ENCODE measurements at places on chromosomes 5 and 9.

DNA sequence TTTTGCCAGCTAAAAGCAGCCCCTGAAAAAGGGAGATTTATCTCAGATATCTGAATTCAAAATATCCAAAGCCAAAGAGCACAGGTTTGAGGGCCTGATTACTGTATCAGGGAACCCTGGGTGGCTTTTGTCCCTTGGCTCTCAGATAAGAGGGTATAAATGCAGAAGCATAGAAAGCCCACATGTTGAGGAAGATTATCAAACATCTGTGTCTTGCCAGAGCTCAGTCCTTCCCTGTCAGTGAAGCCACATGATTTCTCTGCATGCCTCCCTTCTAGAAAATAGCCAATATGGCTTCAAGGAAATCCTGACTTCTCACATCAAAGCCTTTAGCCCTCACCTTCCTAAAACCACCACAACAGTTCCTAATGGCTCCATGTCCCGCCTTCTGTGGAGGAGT, 408.0 kb upstream of the DMAC1 start:
- DNase-seq = no peak

DNA sequence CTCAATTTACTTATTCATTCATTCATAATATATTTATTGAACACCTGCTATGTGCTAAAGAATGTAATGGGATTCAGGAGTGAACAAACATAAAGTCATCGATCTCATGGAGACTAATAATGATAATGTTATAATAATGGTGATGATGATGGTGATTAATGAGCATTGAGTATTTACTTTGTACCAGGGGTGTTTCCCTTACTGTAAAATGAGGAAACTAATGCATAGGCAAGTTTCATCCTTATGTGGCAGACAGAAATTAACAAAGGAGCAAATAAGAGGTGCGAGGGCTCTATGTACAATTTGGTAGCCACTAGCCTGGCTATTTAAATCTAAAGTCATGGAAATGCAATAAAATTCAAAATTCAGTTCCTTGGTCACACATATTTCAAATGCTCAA, 11.1 kb upstream of the LCP2 start:
- DNase-seq = no peak

DNA sequence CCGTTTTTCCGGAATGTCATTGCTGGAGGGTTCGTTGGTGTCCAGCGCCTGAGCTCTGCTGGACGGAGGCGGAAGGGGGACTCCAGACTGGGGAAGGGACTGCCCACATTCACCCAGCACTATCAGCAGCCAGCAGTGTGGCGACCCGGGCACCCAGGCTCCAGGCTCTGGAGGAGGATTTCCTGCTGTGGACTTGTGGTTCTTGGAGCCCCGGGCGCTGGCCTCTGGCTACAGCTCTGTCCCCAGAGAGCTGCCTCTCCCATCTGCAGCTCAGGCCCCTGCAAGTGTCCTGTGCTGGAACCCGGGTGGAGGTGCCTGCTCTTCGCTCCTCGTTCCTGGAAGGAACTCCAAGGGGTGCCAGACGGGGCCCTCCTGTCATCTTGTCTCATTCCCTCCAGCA, 152.6 kb downstream of the RGS3 start:
- DNase-seq = no peak

- DNase-seq = no peak
Measured at GRCh38 chr9:19461135-19461534, 52.3 kb downstream of the ACER2 start.

GRCh38 chr5:10707198-10708142, 53.6 kb downstream of the DAP start:
- DNase-seq = no peak

- DNase-seq = no peak
Measured at GRCh38 chr5:135739383-135739981, 95.0 kb upstream of the SLC25A48 start.

DNA sequence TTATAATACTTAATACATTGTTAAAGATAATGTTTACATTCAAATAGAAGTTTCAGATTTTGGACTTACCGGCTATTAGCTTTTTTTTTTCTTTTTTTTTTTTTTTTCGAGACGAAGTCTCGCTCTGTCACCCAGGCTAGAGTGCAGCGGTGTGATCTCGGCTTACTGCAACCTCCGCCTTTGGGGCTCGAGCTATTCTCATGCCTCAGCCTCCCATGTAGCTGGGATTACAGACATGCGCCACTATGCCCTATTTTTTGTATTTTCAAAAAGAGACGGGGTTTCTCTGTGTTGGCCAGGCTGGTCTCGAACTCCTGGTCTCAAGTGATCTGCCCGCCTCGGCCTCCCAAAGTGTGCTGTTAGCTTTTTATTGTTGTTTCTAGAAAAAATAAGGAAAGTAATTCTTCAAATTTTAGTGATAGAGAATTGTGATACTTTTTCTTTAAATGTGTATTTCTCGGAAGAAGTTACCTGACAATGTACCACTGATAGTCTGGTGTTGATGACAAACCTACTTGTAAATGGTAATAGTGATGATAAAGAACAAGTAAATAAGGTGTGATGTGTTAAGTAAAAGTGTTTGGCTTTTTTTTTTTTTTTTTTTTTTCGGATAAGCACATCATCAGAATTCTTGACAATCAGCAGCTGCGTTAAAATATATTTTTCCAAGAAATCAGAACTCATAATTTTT, 2.7 kb downstream of the CDC42SE2 start:
- DNase-seq = no peak

DNA sequence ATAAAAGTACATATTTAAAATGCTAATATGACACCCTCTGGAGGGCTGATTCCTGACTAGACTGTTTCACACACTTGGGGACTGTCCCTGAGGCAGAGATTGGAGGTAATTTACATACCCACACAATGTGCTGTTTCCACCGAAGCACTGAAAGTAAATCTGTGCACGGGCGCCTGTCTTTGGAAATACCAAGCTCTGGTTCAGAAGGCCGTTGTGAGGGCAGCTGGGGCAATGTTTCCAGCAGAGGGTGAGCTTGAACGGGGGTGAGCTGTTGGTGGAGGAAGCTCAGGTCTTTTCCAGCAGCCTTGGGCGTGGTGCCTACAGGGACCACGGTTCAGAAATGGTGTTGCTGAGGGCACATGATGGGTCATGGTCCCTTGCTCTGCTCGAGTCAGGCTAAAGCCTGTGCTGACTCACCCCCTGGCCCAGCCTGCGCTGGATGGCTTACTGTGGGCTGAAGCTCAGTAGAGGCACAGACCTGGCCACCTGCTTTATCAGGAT, 25.8 kb upstream of the HMCN2 start:
- DNase-seq = peak; percentile 48

GRCh38 chr5:178940569-178941360, at the start of gene ZNF454:
Gene ZNF454 (plus strand): TSS chr5:178941198. CDS start chr5:178942792, 1,594 bp downstream.
- peak; percentile 97 for DNase-seq

DNA sequence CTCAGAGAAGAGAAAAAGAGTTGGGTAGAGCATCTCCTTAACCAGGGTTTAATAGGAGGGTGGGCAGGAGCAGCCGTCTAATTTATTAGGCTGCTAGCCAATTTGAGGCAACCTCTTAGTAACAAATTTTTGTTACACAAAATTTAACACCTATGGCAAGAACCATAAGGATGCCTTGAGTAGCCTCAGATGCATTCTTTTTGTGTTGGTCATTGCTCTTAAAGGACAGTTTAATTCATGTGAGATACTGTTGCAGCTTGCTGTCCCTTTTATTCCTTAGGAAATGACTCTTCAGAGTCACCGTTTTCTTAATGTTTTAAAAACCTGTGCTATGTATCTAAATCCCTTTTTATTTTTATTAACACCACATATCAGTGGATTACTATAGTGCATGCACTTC, 255.1 kb downstream of the MAST4 start:
- DNase-seq = no peak

GRCh38 chr5:30398423-30398822, 795.1 kb upstream of the CDH6 start:
- no peak for DNase-seq

DNA sequence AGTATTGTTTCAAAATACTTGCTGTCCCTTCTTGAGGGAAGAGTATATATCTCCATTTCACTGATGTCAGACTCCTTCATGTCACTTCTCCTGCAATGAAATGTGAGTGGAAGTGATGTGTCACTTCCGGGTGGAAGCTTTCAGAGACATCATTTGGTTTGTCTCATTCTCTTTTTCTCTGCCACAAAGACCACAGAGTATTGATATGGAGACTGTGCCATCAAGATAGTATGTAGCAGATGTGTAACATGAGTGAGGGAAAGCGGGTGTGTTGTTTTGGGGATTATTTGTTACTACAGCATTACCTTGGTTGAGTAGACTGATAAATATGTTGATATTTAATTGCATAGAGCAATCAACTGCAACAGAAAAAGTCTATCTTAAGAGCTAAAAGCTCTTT, 169.8 kb downstream of the FBXL7 start:
- no peak for DNase-seq

- no peak for DNase-seq
Measured at GRCh38 chr9:130699047-130699446, 5.5 kb downstream of the EXOSC2 start.

DNA sequence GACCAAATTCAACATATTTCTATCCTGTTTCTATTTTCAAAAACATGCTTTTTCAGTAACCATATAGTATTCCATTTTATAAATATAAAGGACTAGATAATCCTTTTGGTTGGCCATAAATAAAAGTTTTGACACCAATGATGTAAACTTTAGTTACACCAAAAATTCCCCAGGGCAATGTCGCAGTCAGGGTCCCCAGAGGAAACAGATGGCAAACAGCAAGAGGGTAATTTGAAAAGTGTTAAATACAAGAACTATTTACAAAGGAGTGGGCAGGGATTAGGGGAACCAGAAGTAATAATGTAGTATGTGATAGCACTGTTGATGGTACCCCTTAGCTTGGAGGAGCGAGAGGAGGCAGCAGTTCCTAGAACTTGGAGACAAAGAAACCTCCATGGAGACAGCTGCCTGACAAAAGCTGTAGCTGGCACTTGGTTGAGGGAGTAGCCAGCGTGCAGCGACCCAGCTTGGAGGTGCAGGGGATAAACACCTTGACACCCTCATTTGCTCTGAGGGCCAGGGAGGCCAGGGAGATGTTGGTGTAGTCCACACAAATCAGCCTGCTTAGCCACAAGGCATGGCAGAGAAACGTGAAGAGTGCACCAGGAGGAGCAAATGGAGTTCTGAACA, 18.3 kb upstream of the MSANTD3 start:
- DNase-seq = no peak

- no peak for DNase-seq
Measured at GRCh38 chr5:122951658-122952057, 84.9 kb downstream of the PPIC start.

- DNase-seq = no peak
Measured at GRCh38 chr5:141973871-141974595, 5.1 kb downstream of the RNF14 start.

DNA sequence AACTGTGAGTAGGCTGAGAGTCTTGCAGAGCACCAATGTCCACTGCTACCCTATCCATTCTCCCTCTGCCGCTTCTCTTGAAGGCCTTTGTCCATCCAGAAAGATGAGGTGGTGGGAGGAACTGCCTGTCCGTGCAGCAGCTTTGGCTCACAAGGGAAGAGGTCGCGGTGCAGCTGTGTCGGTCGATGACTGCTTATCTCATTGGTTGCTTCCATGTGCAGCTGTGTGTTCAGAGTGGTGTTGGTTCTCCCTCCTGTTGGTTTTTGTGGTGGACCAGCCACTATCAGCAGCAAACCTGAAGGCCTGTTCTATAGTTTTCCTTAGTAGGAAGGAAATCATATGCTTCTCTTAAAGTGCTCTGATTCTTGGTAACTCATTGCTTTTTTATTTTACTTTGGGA, 40.7 kb downstream of the SPTAN1 start:
- no peak for DNase-seq

DNA sequence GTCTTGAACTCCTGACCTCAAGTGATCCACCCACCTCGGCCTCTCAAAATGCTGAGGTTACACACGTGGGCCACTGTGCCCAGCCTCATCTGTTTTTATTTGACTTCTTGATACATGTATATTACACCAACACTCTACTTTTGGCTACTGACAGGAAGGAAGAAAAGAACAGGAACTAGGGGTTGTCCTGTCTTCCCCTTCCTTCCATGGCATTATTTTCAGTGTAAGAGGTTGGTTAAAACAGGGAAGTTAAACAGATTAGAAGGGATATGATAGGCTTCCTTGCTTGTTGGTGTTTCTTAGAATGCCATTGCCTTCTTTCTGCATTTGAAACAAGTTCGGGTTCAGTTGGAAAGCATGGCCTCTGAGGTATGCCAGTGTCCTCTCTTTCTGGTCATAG, 312.8 kb downstream of the NDUFS4 start:
- DNase-seq = no peak

- DNase-seq = no peak
Measured at GRCh38 chr5:127643607-127644006, 5.3 kb upstream of the CTXN3 start.

- no peak for DNase-seq
Measured at GRCh38 chr5:33800241-33800950, 91.4 kb downstream of the ADAMTS12 start.

DNA sequence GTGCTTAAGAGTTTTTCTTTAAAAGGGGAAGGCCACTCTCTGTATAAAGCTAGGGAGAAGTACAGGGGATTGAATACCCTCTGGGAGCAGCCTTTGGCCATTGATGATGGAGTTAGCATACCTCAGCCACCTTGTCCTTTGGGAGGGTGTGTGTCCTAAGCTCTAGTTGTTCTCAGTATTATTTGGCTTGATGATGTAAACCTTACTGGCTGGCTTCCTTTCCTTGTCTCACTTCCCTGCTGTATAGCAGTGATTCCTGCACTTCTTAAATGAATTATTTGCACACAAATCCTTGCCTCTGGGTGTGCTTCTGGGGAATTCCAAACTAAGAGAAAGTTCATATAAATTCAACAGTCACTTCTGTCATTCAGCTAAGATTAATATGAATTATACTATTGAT, 234.9 kb upstream of the RIOK2 start:
- DNase-seq = no peak

DNA sequence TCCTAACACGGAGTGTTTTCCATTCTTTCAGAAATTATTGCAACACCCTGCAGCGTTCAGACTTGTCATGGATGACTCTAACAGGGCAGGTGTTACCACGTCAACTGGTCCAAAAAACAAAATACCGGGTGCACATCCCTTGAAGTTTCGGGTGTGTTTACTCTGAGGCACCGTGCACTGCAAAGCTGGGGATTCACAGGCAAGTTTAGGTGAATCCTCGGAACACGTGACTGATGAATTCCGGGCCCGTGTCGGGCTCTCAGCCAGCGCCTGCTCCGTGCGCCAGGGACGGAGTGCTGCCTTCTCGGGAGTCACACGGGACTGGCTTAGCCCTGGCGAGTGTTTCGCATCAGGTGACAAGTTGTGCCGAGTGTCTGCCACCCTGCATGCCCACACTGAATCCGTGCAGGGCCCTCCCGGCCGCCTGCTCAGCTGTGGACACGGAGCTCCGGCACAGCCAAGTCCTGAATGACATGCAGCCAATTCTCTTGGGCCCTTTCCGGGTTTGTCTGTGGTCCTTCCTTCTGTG, 66.0 kb upstream of the IRX4 start:
- DNase-seq = no peak

DNA sequence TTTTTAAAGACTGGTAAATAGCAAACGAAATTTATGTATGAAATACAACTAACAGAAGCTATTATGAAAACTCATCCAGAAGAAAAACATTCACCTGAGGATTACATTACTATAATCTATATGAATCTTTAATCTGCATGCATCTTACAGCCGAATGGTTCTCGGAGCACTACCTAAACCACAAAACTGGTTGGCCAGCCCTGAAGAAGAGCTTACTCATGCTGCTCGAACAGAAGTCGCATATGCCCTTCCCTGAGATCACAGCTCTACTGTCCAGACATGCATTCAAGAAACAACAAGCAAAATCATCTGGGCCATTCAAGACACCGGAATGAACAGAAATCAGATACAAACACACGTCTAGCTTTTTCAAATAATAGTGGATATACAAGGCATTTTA, 931.0 kb upstream of the DMAC1 start:
- DNase-seq = no peak

GRCh38 chr5:91125916-91126315, 257.2 kb downstream of the ARRDC3 start:
- DNase-seq = no peak
